ENCODE measurements at places on chromosomes 12 and 14.

DNA sequence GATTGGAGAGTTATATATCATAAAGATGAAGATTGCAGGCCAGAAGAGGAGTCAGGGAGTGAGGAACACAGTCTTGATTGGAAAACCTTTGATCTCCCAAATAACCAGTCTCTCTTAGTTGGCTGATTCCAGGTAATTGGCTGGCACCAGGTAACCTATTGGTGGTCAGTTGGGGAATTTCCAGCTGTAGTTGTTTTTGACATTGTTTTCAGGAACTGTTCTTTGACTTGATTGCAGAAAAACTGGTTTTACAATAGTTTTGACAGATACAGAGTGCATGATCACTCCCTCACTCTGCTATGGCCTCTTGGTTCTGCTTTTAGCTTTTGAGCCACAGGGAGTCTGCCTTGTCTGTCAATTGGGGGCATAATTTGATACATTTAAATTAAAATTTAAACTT lies 71.6 kb downstream of the ZNF641 start:
- no peak for DNase-seq

DNA sequence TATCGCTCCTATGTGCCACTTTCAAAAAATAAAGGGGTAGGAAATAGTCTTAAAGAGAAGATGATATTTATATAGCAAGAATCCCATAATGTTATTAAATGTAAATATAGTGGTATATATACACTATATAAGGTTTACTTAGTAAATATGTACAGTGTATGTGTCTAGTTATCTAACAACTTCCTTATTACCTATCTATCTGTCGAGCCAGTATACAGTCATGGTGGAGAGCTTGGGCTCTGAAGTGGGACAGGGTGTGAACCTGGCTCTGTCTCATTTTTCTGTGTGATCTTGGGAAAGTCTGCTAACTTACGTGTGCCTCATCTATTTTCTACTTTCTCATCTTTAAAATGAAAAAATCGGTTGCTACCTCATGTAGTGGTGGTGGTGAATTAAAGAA lies 62.8 kb upstream of the SINHCAF start:
- DNase-seq, result no peak

GRCh38 chr14:101027291-101027690 lies 123.8 kb upstream of the RTL1 start:
- no peak for DNase-seq

DNA sequence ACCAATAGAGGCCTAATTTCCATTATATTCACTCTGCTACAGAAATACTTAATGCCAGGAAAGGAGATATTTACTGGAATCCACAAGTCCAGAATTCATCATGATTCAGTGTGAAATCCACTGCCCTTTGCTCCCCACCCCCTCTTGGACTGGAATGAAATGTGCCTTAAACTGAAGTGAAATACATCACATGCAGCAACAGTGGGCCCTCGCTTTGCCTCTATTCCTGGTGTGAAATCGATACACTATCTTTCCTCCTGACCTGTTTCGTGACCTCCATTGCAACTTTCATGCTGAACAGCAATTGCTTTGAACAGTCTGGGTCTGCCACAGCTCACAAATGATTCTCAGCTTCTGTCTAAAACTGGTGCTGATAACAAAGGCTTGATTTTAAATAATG lies 100.6 kb downstream of the NPAS3 start:
- no peak for DNase-seq

DNA sequence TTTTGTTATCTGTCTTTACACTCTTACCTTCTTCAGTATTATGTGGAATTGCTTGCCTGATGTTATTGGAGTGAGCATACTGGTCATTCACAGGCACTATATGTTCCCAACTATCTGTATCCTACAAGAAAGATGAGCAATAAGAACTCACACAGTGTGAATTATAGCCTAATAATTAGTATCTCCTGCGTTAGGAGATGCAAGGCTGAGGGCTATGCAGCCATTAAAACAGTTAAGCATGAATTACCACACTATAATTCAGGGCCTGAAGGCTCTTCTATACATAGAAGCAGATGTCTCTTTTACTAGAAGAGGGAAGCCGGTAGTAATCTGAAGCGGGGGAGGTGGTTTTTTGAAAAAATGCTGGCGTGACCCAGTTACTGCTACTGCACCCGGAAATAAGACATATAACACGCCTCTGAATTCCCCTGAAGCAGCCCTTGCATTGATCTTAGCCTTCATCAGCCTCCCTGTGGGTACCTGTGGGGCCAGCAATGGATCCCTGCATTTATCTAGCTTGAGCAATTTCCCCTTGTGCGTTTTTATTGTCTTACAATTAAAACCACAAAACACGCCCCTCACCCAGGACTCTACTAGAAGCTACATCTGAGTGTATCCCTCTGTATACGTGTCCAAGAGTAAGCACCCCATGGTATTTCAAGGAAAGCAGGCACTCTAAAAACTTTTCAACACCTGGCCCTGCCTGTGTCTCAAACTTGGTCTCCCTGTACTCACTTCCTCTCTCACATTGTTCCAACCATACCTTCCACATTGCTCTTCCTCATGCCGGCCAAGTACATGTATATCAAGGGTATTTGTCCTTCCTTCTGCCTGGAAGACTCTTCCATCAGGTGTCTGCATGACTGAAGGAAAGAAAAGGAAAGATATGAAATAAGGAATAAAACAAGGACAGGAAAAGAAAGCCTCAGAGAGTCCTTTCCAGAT lies 210.9 kb upstream of the ARID2 start:
- peak; percentile 64 for DNase-seq

GRCh38 chr12:1924996-1925683 lies 6.7 kb upstream of the CACNA2D4 start:
- DNase-seq, result no peak

- DNase-seq, result no peak
Measured at GRCh38 chr12:109485201-109485600, 7.8 kb downstream of the UBE3B start.

DNA sequence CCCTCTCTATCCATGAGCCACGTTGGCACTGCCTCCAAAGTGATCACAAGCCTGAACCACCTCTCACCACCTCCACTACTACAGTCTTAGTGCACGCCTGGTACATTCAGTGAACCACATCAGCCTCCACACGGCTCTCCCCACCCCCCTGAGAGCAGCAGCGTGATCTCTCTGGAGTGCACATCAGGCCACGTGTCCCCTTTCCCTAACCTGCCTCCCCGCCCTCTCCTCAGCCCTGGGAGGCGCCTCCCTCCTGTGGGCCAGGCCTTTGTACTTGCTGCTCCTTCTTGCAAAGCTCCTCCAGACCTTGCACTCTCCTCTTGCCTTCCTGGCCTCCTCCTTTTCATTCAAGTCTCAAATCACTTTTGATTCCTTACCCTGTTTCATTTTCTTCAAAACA lies 49.8 kb downstream of the SLC6A12 start:
- DNase-seq, result no peak

GRCh38 chr12:68259318-68259940 lies 6.0 kb upstream of the IL22 start:
- no peak for DNase-seq

GRCh38 chr12:93050026-93050747 lies 121.1 kb upstream of the EEA1 start:
- DNase-seq, result no peak

- DNase-seq, result no peak
Measured at GRCh38 chr12:132237772-132238487, 91.5 kb downstream of the GALNT9 start.

GRCh38 chr12:92778525-92778924 lies 75.7 kb downstream of the PLEKHG7 start:
- no peak for DNase-seq

DNA sequence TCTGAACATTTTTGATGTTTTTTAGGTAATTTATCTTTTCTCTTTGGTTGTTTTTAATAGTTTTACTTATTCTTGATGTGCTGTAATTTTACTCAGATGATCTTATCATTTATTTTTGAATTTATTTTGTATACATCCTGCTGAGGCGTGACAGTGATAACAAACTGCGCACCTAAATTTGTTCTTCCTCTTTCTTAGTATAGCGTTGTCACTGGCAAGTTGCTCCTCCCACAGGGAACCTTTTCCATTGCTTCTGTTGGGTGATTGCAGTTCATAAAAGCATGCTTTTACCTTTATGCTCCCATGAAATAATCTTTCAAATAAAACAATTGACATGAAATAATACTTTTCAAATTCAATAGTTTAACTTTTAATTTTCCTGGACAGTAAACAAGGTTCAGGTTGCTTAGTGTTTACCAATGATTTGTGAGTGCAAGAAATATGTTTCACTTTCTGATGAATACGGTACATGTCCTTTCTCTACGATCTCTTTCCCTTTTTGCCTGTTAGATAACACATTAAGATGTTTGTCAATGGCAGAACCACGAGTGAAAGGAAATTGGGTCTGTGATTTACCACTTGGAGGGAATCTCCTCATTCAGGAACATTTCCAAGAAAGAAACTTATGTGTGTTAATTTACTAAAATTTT lies 223.3 kb downstream of the CCDC91 start:
- no peak for DNase-seq

DNA sequence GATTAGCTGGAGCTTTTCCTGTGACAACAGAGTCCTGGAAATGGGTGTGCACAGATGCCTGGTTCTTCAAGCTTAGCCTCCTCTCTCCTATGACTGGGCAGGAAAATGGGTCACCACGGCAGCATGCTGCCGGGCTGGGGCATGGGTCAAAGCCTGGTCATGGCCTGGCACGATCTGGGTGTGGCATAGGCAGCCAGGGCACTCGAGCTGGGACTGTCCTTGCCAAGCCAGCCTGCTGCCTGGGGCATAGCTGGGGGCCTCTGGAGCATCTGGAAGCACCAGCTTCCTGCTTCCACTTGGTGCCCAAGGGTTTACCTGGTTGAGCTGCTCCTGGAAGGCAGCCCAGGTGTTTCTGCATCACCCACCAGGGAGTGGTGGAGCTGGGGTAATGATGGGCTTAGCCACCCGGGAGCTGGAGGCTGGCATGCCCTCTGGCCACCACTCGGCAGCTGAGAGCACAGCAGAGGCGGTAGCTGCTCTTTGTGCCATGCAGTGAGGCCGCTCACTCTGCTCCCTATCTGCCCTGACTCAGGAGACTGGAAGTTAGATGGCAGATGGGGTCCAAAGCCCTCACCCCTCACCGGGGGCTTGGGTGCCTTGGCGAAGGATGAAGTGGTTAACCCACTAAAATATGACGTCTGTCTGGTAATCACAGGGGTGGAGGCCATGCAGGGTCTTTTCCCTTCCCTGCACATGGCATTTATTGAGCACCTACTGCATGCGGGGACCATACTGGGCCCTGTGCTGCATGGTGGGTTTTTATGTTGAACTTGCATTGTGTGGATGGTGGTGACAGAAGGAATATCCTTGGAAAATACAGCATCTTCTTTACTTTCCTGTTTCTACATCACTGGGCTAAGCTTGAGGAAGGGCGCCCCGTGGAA lies 1.7 kb downstream of the OTUB2 start:
- no peak for DNase-seq

GRCh38 chr14:100116134-100116533 lies 43.3 kb downstream of the DEGS2 start:
- no peak for DNase-seq

- no peak for DNase-seq
Measured at GRCh38 chr14:103619057-103619456, 10.0 kb upstream of the KLC1 start.

DNA sequence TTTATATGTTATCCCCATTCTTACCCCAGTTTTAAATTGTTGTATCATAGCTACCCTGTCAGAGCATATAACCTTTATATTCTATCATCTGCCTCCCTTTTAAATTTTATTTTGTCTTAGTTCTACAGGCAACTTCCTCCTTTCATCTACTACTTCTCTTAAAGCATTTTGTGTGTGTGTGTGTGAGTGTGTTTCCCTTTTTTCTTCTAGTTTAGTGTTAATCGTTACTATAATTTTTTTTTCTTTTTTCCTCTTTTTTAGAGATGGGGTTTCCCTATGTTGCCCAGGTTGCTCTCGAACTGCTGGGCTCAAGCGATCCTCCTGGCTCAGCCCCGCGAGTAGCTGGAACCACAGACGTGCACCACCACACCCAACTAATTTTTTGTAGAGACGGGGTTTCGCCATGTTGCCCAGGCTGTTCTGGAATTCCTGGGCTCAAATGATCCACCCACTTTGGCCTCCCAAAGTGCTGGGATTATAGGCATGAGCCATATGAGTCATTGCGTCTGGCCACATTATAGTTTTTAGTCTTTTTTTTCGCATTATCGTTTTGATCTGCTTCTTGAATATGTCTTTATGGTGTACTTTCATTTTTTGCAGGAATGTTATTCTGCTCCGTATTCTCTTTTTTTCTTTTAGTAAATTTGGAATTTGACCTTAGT lies 33.1 kb upstream of the FBXO34 start:
- DNase-seq, result peak; percentile 89

- DNase-seq, result no peak
Measured at GRCh38 chr12:9977916-9978315, 6.7 kb downstream of the CLEC12A start.

- DNase-seq, result no peak
Measured at GRCh38 chr14:25882899-25883298, 714.9 kb downstream of the NOVA1 start.

- DNase-seq, result no peak
Measured at GRCh38 chr12:58412461-58413060, 471.2 kb downstream of the ATP23 start.

- DNase-seq, result no peak
Measured at GRCh38 chr14:58785701-58786100, 147.9 kb downstream of the DACT1 start.

- DNase-seq, result peak; percentile 69
Measured at GRCh38 chr14:81402123-81402495, 2.0 kb upstream of the STON2 start.

DNA sequence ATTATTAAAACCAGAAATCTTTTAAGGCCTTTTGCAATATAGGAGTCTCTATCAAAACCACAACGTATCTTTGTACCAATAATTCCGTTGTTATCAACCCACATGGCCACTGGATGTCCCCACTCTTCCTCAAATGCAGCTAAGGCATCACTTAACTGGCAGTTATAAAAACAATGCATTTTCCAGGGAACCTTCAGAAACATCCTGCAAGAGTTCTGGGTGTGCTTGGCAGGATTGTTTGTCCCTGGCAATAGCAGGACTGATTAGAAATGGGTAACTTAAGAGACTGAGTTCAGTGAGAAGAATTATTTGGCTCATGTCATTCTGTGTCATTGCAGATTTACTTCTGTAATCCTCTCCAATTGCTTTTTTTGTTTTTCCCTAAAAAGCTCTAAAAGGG lies 112.0 kb downstream of the SLC15A5 start:
- DNase-seq, result peak; percentile 36

DNA sequence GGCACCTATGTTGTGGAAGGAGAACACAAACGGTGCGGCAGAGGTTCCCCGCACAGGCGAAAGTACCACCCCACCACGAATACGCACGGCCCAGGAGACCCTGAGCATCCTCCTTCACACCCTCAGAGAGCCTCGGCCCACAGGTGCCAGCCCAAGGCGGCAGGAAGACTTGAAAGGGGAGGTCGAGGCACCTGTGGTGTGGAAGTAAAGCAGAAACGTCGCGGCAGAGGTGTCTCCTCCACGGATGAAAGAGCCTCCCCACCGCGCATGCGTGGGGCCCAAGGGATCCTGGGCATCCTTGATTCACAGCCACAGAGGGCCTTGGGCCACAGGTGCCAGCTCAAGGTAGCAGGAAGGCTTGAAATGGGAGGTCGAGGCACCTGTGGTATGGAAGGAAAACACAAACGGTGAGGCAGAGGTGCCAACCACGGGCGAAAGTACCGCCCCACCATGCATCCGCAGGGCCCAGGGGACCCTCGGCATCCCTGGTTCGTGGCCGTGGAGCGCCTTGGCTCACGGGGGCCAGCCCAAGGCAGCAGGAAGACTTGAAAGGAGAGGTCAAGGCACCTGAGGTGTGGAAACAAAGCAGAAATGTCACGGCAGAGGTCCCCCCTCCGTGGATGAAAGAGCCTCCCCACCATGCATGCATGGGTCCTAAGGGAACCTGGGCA lies 380.1 kb downstream of the ALG10 start:
- DNase-seq, result no peak
